ENCODE measurements at places on chromosomes 6 and 20. TPM values are rescaled to one million over a fixed set of nuclear protein-coding genes. Genes with fewer than 3 reads are reported as not detected.

SCGN gene
- not detected for total RNA-seq

EDN1 gene
- total RNA-seq, result 39.7 TPM

NFATC2 gene
- not detected for total RNA-seq

RGS17 gene
- total RNA-seq, result 0.37 TPM

RHAG gene
- total RNA-seq, result not detected

PAX1 gene
- total RNA-seq, result not detected

EYA2 gene
- total RNA-seq, result 0.08 TPM

SUMO4 gene
- total RNA-seq, result 0.25 TPM

FOXA2 gene
- total RNA-seq, result 12.8 TPM

All from SJSA1 (cell line).